BE2C (cell line): ENCODE measurements at places on chromosomes 7 and 10.

DNA sequence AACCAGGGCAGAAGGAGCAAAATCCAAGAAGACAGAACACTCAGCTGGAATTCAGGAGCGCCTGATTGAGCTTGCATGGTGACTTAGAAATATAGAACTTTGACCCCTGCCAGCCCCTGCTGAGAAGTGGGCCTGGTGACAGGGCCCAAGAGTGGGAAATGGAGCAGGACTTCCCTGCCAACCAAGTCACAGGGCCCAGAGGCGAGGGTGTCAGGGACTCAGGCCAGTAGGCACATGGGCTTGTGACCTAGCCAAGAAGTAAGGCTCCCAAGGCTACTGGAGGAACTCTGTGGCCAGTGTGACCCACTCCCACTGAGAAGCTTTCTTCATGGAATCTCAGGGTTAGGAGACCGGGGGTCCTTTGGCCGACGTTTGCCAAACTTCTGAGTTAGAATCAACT lies 31.9 kb downstream of the LRRC20 start:
- DNase-seq: no peak

DNA sequence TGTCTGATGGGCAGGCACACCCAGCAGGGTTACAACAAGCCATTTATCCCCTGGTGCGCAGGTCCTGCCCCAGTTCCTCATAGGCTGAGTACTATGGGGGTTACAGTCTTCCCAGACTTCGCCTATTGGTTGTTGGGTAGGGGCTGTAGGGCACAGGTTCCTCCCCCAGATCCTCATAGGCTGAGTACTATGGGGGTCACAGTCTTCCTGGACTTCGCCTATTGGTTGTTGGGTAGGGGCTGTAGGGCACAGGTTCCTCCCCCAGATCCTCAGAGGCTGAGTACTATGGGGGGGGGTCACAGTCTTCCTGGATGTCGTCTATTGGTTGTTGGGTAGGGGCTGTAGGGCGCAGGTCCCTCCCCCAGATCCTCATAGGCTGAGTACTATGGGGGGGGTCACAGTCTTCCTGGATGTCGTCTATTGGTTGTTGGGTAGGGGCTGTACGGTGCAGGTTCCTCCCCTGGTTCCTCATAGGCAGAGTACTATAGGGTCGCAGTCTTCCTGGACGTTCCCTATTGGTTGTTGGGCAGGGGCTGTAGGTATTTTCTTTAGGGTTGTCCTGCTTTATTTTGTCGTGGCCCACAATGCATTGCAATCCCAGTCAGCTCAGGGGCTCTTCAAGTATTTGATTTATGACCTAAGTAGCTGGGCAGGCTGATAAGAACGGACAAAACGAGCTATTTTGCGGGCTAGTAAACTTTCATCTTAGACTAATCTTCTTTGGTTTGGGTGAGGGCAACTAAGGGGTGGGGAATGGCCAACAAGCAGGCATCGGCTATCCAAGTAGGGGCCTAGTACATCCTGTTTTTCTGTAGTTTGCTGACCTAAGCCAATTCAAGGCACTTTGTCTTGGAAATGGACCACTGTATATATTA lies 3.4 kb downstream of the LRRC27 start:
- DNase-seq: peak; percentile 80

- no peak for DNase-seq
Measured at GRCh38 chr10:52875336-52875735, 102.8 kb upstream of the MBL2 start.

GRCh38 chr10:70379581-70380176 lies 2.7 kb downstream of the LRRC20 start:
- DNase-seq: no peak

GRCh38 chr7:131012477-131013031 lies 278.5 kb upstream of the KLF14 start:
- DNase-seq: no peak

DNA sequence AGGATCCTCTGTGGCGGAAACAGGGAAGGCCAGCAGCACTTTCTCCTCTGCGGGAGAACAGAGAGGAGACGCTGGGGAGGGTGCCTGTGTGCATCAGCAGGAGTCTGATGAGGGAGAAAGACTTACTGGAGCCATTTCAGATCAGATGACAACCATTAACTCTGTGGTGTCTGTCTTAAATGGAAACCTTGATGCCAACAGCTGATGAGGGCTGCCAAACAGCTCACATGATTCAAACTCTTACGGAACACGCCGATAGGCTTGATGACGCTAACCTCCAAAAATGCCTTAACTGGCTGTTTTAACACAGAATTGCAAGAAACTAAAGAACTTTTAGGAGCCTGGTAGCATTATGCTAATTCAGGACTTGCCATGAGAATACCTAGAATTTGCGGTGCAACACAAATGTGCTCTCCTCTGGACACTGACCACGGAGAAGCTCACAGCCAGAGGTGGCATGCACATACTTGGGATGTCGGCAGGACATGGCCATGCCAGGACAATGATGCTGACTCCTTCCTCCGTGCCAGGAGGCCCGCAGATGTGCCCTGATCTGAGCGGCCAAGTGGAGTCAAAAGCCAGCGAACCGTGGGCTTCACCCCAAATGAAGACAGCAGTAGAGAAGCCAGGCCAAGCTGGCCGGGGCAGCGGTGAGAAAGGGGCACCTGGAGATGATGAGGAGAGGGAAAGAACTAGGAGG lies 154.9 kb downstream of the ZMYND11 start:
- DNase-seq: no peak

- DNase-seq: no peak
Measured at GRCh38 chr7:1961701-1962276, 271.0 kb downstream of the MAD1L1 start.

DNA sequence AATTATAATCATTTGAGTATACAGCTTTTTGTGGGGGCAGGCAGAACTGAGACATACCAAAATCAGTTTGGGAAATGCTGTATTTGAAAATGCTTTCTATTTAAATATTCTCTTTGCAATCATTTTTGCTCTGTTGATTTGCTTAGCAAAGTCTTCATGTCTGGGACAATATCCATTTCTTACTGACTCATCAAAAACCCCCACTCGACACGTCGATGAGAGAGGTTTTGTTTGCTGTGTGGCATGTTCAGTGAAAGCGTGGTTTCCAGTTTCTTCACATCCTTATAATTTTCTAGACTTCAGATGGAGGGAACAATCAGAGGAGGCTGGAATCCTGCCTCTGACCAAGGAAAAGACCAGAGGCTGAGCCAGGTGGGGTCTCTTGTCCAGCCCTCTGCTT lies 28.9 kb downstream of the HTRA1 start:
- no peak for DNase-seq

DNA sequence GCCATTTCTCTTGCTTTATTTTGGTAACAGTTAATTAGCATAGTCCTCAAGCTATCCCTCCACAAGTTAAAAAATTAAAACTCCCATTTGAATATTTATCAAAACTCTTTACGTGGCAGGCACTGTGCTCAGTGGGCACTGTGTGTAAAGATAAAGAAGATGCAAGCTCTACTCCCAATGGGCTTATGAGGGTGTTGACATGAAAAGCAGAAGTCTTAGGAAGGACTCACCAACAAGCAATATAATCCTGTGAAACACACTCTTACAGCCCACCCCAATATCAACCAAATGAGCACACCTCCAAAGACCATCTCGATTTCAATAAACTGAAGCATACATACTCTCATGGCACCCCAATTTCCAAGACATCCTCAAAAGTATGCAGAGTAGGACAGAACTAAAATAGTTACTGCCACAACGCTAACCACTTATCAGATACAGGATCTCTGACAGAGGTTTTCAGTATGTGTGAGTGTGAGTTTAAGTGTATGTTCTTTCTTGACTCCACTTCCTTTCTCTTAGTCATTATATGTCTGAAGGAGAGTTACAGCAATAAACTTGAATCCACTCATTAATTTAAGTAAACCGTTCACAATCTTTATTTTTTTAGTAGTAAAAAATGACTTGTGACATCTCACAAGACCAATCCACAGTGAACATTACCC lies 120.0 kb downstream of the PDE1C start:
- no peak for DNase-seq

GRCh38 chr7:868189-868486 lies 8.2 kb upstream of the GET4 start:
- DNase-seq: no peak

DNA sequence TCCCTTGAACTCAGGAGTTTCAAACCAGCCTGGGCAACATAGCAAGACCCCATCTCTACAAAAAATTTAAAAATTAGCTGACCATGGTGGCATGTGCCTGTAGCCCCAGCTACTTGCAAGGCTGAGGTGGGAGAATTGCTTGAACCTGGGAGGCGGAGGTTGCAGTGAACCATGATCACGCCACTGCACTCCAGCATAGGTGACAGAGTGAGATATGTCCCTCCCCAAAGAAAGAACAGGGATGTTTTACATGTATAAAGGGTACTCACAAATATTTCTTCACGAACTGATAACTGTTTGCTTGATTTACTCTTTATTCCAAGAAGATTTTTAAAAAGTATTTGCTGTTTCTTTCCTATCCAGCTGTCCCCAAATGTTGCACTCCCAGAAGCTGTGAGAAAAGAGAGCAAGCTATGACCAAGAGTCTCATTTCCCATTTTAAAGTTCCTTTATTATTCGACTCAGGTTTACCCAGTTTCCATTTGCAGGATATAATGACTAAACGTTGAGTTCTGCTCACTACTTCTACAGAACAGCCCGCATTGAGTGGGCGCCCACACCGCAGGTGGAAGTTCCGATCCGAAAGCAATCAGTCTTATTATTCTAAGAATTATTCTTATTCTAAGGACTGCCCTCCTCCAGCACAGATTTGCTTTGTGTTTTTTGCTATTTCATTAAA lies 90.7 kb downstream of the APBB1IP start:
- no peak for DNase-seq

DNA sequence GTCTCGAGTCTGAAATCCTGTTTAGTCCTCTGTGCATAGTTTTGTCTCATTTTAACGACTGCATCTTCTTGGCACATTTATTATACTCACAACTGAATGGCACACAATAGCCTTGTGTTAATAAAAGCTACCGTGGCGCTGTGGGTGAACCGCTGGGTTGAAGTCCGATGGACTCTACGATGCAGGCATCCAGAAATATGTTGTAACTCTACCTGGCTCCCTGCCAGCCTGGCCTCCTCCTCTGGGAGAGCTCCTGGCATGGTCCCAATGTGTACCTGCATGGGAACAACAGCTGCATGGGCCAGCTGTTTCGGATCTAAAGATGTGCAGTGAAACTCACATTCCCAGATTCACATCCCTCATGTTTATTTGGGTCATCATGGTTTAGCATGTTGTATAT lies 3.7 kb upstream of the DPYSL4 start:
- DNase-seq: peak; percentile 45

DNA sequence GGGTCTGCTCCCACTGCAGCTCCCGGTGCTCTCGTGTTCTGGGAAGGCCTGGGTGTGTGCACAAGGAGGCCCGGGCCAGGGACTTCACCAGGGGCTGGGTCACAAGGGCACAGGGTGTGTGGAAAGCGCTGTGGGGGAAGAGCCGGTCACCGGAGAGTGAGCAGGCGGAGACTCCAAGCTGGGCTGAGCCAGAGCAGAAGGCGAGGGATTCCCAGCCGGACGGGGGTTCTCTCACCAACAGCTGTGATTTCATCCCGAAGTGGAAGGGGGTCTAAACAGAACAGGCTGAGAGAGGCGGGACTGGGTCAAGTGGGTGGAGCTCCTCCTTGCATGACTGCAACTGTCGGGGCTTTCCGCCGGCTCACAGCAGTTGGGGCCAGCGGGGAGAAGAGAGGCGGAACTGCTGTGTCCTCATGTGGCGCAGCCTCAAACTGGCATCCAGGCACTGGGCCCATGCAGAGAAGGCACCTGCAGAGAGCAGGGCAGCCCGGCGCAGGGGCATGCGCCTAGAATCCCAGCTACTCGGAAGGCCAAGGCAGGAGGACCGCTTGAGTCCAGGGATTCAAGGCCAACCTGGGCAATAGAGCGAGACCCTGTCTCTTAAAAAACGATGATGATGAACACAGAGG lies 7.6 kb upstream of the ORAI2 start:
- no peak for DNase-seq

- no peak for DNase-seq
Measured at GRCh38 chr7:110827287-110827855, 263.6 kb upstream of the LRRN3 start.

- no peak for DNase-seq
Measured at GRCh38 chr10:49282306-49282705, 16.7 kb upstream of the C10orf71 start.

DNA sequence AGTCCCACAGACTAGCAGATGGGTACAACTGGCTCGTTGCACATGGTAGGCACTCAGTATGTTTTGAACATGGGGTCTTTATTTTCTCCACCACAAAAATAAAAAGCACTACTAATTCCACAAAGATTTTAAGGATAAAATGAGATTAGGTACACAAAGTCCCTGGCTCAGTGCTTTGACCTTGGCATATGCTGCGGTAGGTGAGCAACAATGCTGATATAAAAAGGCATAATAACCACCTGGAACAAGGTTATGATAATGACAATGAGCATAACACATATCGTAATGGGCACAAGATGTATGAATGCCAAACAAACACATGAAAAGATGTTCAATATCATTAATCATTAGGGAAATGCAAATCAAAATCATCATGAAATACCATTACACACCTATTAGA lies 26.9 kb downstream of the SGMS1 start:
- no peak for DNase-seq

DNA sequence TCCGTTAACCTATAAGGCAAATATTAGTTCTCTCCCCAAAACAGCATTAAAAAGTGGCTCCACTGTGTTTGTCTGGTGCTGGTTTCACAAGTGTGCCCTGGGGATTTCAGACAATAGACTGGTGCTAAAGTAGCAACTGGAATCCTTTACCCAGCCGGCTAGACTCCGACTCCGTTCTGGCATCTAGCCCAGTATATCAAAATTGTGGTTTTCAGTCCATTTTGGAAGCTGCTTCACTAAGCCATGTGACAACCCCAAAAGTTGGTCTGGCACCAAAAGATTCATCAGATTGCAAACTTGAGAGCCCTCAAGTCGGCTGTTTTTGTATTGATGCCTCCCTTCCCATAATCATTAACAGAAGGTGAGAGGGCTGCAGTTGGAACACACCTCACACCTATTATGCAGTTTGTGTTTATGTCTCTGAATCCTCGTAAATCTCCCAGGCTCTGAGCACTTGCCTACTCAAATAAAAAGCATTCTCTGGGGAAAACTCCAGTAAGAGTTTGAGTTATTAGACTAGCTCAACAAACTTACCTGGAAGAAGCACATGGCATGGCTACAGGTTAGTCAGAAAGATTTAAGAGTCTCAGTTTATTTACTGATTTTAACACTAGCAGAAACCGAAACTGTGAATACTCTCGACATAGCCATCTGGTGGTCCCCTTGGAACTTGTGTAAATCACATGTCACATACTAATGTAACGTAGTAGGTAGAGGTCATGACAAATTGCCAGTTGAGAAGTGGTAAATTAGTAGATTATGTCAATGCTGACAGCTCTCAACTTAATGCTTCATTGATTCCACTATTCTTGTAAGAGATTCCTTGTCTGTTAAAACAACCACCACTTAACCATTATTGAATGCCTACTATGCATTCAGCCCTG lies 14.8 kb upstream of the WNT16 start:
- DNase-seq: no peak

GRCh38 chr7:71300603-71301002 lies 168.7 kb downstream of the GALNT17 start:
- DNase-seq: no peak

- DNase-seq: no peak
Measured at GRCh38 chr10:44348496-44348895, 36.4 kb downstream of the CXCL12 start.
